ENCODE measurements at places on chromosomes 5 and 9. TPM values are rescaled to one million over a fixed set of nuclear protein-coding genes. Genes with fewer than 3 reads are reported as not detected.

The PCDHB13 gene
- total RNA-seq = 4.8 TPM

The NFIB gene
- 95.2 TPM for total RNA-seq

The FAM174A gene
- total RNA-seq = 22.3 TPM

The IL7R gene
- 16.7 TPM for total RNA-seq

The CARTPT gene
- not detected for total RNA-seq

The IFNA13 gene
- not detected for total RNA-seq

- DNase-seq = no peak
These were observed 375.9 kb downstream of the ANXA1 start for GRCh38 chr9:73527521-73527920.

GRCh38 chr5:57316798-57317327 lies 143.0 kb downstream of the GPBP1 start:
- no peak for DNase-seq

DNA sequence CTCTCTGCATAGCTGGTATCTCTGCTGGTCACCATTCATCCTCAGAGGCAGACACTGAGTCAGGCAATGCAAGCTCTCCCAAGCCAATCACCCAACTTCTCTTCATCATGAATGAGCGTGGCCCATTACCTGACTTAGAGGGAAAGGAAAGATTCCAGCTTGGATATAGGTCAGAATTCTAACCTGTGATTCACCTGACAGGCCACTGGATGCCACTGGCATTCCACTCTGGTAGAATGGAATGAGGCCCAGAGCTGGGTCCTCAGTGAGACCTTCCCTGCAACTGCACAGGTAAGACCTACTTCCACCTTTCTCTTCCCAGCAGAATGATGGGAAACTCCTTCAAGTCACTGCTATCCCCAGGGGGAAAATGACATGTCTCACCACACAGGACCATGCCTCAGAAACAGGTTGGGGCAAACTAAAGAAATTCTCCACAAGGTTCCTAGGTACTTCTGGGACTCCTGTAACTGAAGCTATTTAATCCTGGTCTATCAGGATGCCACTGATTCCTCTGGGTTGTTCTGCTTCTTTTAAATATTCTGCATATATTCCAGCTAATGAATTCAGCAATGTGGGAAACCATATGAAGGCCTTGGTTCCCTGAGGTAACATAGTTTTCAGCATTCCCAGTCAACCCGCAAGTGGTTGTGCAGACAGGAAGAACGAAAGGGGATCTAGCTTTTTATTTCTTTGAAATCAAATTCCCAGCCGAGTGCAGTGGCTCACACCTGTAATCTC lies 62.0 kb downstream of the SUSD1 start:
- no peak for DNase-seq

- peak; percentile 36 for DNase-seq
These were observed at the start of gene CCNJL for GRCh38 chr5:160312134-160312959. Gene CCNJL (minus strand): TSS chr5:160312564. CDS start chr5:160311923, 641 bp downstream.

DNA sequence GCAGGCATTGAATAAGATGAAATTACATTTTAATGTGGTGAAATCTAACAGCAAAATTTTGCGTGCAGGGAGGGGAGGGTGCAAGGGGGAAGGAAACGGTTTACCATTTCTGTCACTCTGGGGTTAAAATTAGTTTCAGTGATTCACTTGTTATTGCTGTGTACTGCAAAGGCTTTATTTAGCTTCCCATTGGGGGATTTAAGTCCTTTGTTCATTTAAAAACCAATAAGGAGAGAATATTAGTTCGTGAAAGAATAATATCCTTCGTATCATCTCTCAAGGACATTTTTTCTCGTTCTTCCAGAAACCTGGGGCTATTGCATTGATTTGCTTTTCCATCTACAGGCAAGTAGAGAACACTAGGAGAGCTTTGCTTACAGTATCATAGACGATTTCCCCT lies 667.8 kb upstream of the RGMB start:
- DNase-seq = no peak

- DNase-seq = no peak
These were observed 42.3 kb upstream of the NSMF start for GRCh38 chr9:137501457-137501856.

- no peak for DNase-seq
These were observed 322.5 kb upstream of the IRX4 start for GRCh38 chr5:2205185-2205585.

DNA sequence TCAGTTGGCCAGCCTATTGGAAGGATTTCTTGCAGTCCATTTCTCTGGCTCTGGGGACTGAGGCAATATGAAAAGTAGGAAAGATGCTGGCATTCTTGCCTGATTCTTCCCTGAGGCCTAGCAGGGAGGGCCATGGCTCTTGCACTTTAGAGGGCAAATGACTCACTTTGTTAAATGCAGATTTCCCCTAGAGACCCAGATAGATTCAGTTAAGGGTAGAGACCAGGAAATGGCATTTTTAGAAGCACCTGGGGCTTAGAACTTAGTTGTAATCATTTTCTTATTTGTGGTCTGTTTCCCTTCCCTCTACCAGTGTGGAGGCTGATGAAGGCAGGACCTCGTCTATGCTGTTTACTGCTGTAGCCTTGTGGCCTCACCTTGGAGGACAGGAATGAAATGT lies 112.8 kb upstream of the NR3C1 start:
- no peak for DNase-seq

DNA sequence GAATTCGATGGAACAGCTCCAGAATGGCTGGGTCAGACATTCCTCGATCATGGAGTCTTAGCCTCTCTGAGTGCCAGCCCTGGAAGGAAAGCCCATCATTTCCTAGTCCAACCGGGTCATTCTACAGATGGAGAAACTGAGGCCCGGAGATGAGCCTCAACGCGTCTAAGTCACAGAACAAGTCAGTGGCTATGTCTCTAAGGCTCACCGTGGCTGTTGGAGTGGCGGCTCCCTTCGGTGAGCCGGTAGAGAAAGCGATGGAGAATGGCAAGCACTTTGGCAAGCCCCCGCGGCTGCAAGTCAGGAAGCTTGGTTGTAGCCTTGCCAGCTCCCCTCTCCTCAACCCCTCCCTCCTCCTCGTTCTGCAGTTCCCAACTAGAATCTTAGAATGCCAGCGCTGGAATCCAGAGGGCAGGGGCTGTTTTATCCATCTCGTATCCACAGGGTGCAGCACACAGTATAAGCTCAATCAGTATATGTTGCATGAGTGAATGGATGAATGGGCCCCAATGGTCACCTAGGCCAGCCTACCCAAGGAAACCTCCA lies 438 bp upstream of the ARSI start:
- no peak for DNase-seq

DNA sequence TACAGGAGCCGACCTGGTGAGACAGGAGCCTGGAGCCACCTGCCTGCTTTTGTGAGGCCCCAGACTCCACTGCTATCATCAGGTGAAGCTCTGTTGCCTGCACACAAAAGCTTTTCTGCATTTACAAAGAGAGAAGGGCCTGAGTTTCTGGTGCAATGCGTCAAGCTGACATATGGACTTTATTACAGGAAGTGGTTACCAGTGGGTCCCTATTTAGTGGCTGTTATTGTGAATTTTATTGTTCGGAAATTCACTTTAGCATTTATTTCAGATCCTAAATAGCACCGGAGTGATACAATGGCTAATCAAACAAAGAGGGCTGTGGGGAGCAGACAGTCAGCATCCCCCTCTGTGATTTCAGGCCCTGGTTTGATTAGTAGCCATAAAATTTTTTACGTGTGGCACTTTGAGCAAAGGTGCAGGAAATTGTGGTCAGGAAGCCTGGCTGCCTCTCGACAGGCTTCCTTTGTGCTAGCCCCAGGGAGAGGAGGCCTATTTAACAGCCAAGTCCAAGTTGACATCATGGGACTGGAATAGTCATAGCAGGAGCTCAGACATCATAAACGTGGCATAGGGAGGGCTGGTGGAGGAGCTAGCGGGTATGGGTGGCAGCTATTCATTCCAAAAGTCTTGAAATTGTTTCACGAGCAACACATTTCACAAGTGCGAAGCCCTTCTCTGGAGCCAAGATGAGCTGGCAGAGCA lies 8.4 kb downstream of the TGFBI start:
- no peak for DNase-seq

DNA sequence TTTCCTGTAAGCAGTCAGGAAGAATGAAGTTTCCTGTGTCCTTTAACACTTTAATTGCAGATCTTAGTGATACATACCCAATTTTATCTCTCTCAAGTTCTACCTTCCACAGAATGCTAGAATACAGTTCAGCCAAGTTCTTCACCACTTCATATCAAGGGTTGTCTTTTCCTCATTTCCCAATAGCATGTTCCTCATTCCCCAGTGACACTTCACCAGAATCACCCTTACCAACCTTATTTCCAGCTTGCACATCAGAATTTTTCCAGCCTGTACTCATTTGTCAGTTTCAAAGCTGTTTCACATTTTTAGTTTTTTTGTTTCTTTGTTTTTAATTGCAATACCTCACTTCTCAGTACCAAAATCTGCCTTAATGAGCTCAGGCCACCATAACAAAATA lies 126.1 kb downstream of the ESM1 start:
- DNase-seq = no peak

GRCh38 chr5:126965061-126965475 lies 65.3 kb downstream of the MARCHF3 start:
- DNase-seq = no peak

GRCh38 chr5:81556809-81557208 lies 162.9 kb upstream of the ACOT12 start:
- DNase-seq = no peak

DNA sequence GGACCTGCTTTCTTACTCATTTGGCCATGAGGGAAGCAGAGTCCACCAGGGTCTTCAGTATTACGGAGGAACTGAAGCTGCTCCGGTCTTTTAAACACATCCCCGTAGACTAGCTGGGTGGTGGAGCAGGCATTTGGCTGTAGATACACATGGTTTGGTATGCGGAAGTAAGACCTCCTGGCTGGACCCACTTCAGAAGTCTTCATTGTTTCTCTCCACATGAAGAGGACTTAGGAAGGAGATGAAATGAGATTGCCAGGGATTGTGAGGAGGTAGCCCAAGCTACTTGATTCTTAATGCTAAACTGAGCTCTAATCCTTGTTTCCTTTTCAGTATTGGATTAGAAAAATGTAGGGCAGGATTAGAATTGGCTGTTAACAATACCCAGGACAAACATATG lies 32.9 kb downstream of the STXBP1 start:
- no peak for DNase-seq

DNA sequence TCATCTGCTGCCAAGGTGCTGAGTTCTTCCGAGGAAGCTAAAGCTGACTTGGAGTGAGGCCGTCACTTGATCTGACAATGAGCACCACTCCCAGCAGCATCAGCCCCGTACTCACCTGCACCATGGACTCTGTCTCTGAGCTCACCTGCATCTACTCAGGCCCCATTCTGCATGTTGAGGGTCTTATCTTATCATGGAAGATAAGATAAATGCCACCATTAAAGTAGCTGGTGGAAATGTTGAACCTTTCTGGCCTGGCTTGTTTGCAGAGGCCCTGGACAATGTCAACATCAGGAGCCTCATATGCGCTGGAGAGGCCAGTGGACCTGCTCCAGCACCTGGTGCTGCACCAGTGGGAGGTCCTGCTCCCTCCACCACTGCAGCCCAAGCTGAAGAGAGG lies 35.0 kb upstream of the HMGCS1 start:
- no peak for DNase-seq

DNA sequence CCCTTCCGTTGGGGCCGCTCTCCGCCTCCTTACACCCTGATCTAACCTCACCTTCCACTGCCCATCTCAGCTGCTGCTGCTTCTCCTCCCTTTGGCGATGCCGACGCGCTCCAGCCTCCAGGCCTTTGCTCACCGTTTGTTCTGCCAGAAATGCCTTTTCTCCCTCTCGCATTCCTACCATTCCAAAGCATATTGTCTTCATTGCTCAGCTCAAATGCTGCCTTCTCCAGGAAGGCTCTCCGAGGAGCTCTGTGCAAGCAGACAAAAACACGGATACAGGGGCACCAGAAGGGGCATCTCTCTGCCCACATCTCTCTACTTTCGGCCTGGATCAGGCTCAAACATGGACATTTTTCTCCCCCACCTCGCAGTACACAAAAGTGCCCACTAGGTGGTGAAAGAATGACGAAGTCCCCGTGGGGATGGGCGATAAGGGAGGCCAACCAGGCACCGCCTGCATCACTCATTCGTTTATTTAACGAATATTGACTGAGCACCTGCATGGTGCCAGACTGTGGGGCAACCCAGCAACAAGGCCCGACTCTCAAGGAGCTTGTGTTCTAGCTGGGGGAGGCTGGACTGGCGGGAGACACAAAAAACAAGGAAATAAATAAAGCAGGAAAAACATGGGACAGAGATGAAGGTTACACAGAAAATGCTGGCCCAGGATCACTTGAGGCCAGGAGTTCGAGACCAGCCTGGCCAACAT lies 7.3 kb upstream of the GRHPR start:
- DNase-seq = peak; percentile 34

GRCh38 chr9:86573886-86574285 lies 219.7 kb upstream of the TUT7 start:
- DNase-seq = no peak

DNA sequence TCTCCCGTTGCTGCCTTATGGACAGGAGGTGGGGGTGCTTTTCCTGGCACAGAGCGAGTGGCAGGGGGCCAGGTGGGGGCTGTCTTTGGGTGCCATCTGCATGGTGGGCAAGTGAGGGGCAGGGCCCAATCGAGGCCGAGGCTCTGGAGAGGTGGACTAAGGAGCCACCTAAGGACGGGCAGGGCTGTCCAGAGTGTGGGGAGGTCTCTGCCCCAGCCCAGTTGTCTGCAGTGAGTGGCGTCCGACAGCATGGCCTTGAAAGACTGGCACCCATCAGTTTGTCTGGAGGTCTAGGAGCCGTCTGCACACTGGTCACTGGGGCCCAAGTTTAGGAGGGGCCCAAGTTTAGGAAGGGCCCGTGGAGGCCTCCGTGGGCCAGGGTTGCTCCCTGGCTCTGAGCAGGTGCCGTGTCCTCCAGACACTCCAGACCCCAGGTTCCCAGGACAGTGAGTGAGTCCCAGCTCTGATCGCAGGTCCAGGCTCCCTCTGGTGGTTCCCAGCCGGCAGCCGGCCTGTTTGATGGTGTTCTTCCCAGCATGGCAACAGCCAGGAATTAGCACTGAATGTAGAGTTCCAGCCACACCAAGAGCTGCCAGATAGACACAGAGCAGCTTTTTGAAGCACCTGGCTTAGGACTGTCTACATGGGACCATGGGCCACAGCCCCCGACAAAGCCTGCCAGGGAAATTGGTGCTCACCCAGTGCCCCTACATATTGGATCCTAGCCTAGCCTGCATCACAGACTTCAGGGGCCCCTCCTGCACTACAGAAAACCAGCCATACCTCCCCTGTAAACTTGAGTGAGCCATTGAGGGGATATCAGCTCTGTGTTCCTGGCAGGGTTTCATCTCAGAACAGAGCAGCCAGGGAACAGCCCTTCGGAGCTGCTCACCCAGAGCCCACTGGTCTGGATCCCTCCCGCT lies 120.9 kb downstream of the WNK2 start:
- peak; percentile 65 for DNase-seq

Data from breast epithelium (tissue), 4 donors.